ENCODE measurements at places on chromosomes 5 and 9. TPM values are rescaled to one million over a fixed set of nuclear protein-coding genes. Genes with fewer than 3 reads are reported as not detected.

DNA sequence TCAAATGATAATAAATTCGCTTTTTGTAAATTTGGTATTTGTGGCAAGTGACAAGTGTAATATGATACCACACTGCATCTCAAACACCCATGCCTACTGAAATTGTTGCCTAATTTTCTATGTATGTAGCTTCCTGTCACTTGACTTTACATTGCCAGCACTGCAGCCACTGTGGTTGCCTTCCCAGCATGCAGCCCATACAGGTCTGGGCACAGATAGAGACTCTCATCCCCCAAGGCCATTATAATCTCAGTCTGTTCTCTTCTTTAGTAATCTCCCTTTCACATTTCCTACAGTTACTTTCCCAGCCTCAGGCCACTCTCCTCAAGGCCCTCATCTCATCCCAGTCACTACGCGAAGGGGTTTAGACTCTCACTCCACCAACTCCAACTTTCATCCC lies 1200.6 kb downstream of the PTPRD start:
- DNase-seq: no peak

- DNase-seq: no peak
Observed at GRCh38 chr9:136931611-136932130, 12.9 kb downstream of the FBXW5 start.

GRCh38 chr5:135559354-135559753 lies 19.4 kb downstream of the CXCL14 start:
- DNase-seq: no peak

Gene PGM5
- not detected for total RNA-seq

Gene KLHL3
- 5.0 TPM for total RNA-seq

Gene OR1J1
- total RNA-seq: not detected

Gene LIX1
- total RNA-seq: not detected

Gene KIF12
- not detected for total RNA-seq
